ENCODE measurements at places on chromosomes 12 and 14. TPM values are rescaled to one million over a fixed set of nuclear protein-coding genes. Genes with fewer than 3 reads are reported as not detected.

Gene TRIM9
- 0.96 TPM for polyA plus RNA-seq

- no peak for DNase-seq
Observed at GRCh38 chr12:68962877-68963855, 30.2 kb upstream of the CPM start.

DNA sequence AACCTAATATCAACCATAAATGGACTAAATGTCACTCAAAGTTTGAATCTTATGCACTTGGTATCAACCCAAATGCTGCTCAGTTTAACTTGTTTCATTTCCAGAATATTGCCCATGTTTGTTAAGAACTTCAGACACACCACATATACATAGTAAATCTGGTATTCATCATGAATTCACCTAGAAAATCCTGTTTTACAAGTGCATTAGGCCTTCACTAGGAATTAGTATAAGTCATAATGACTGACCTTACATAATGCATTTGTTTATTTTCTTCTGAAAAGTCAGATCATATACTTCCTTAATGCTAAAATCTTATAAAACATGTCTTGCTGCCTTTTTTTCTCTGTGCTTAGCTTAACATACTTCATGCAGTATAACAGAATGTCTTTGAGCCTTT, 66.1 kb downstream of the ABCD2 start:
- no peak for DNase-seq

DNA sequence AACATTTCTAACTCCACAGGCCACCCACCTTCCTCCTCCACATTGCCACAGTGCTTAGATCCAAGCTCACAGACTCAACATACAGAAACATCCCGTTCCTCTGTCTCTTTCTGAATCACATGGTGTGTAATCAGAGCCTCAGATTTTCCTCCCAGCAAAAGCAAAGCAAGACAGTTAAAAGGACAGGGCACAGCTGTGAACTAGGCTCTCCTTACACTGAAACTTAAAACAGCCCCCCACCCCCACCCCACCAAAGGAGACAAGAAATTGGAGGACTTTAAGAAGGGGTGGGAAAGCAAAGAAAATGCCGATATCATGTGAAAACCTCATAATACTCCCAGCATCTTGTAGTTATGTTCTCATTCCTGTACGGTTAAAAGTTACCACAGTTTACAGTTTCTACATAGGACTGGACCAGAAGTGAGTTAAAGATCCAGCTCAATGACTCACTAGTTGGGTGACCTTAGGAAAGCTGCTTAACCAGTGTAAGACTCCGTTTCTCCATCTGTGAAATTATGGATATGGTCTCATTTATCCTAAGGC, 4.8 kb downstream of the YBX3 start:
- no peak for DNase-seq

Gene STYK1
- polyA plus RNA-seq: 0.46 TPM

DNA sequence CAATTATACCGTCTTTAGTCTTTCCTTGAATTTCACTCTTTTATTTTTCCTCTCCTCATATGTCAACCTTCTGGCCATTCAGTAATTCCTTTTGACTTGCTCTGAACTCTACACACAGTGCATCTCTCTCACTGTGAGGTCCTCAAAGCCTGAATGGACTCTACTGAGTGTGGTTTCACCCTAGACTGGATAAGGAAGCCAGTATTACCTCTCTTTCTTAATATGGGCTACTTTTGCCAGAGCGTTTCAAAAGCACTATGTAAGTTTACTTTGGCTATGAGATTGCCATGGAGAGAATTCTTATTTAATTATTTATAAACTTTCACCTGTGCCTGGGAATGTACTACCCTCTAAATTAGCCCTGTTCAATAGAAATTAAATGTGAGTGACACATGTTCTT, 343.5 kb upstream of the DDHD1 start:
- no peak for DNase-seq

DNA sequence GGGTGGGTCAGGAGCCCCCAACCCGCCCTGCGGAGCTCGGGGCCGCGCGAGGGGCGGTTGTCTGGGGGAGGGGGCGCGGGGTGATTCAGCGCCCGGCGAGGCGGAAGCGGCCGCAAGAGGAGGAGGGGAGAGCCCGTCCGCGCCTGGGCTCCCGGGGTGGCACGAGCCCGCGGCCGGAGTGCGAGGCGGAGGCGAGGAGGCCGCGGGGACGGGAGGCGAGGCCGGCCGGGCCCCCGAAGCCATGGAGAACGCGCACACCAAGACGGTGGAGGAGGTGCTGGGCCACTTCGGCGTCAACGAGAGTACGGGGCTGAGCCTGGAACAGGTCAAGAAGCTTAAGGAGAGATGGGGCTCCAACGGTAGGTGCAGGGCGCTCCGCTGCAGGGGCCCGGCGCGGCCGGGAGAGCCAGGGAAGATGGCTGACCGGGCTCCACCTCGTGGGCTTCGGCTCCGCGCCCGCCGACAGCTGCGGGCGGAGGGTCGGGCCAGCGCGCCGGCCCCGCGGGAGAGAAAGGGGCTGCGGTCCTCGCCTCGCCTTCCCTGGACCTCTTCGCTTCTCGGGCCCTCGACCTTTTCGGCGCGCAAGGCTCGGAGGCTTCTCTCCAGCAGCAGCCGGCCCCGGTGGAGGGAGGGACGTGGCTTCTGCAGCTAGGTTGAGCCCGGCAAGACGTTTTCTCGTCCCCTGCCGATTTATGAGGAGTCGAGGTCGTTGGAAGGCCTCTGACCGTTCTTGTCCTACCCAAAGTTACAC, 677 bp downstream of the ATP2A2 start:
- DNase-seq: peak; percentile 92

All from left lung (tissue), 14 donors.